ENCODE measurements at places on chromosomes 1 and 21.

DNA sequence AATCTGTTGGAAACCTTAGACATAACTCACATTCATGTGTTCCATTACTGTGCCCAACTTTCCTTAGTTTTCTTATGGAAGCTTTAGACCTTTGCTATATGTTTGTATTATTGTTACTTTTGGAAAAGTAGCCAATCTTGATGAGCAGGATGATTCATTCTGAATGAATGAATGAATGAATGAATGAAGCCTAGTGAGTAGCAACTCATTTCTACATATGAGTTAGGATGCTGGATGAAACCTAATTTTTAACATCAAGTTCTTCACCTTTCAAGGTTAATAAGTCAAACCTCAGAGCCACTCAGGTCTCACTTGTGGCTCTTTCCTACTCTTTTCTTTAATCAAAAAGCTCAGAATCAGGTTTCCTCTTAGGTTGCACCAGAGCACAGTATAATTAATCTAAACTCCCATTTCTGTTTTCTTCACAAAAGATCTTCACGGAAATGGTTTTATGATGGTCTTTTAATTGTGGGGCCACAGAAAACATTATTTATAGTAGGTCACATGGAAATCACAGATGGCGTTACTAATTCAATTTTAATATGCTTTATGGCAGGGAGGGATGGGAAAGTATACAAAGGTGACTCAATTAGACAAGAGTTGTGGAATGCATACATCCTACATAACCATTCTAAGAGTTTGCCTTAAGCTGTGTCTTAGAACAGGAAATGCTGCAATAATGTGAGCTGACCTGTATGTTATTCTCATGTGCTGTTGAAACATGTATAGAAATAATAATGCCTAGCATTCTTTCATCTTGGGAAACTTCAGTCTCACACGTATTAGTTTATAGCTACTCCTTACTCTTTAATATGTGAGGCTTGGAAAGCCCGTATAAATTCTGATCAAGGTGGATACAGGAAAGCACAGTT, 4.5 kb upstream of the DDX59 start:
- peak; percentile 61 for DNase-seq

- no peak for DNase-seq
Measured at GRCh38 chr1:11680270-11681070, 478 bp downstream of the MAD2L2 start.

GRCh38 chr1:159282118-159282517, 20.0 kb upstream of the FCER1A start:
- DNase-seq = no peak

DNA sequence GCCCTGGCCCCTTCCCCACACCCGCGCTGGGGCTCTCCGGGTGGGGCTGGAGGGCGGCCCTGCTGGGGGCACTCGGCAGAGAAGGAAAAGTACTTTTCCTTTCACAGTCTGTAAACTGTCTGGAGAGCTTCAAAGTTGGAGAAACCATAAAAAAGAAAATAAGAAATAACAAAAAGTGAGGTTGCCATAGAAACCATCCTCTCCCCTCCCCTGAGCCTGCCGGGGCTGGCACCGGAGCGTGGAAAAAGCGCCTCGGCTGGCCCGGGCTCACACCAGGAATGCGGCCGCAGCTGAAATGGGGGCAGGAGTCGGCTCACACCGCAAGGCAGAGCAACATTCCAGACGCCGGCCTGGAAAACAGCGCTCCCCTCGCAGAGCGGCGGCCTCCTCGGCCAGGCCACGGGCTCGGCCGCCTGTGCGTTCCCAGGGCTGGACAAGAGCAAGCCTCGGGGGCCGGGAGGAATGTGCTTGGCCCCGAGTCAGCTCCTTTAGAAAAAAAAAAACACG, 69.2 kb downstream of the MORN1 start:
- peak; percentile 89 for DNase-seq

- DNase-seq = peak; percentile 47
Measured at GRCh38 chr1:2174348-2175054, 20.1 kb downstream of the FAAP20 start.
